Endothelial cell (in vitro differentiated cells): ENCODE measurements at places on chromosomes 7 and 10.

DNA sequence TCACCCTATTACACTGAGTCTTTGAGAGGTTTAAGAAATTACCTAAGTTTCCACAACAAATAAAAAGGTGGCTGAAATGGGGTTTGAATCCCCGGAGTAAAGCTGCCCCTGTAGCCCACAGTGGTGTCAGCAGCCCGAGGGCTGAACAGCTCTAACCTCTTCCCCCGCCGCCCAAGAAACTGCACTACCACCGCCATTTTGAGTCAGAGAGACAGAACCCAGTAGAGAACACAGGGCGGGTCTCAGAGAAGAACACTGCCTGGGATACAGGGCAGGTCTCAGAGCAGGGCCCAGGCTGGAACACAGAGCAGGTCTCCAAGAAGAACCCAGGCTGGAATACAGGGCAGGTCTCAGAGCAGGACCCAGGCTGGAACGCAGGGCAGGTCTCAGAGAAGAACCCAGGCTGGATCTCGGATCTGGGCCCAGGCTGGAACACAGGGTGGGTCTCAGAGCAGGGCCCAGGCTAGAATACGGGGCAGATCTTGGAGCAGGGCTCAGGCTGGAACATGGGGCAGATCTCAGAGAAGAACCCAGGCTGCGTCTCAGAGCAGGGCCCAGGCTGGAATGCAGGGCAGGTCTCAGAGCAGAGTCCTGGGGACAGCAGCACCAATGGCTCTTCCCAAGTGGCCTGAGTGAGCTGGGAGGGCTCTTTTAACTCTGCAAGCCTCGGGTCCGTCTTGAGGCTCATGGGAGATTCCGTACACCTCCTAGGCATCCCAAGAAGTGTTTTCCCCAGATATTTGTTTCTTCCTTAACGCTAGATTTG, 85.9 kb upstream of the LANCL2 start:
- DNase-seq, result no peak

- DNase-seq, result no peak
Measured at GRCh38 chr7:23369695-23370404, 70.7 kb downstream of the MALSU1 start.

GRCh38 chr7:29629507-29629906, 65.9 kb downstream of the PRR15 start:
- no peak for DNase-seq

GRCh38 chr7:48300301-48300700, 129.0 kb downstream of the ABCA13 start:
- DNase-seq, result no peak

- peak; percentile 19 for DNase-seq
Measured at GRCh38 chr10:8444630-8445029, 390.1 kb downstream of the GATA3 start.

GRCh38 chr7:13050703-13051102, 363.3 kb downstream of the ARL4A start:
- no peak for DNase-seq
